ENCODE measurements at places on chromosomes 2 and 18.

GRCh38 chr2:29819570-29819969, 101.8 kb downstream of the ALK start:
- no peak for DNase-seq

GRCh38 chr2:105842555-105842954, 97.8 kb downstream of the NCK2 start:
- DNase-seq, result no peak

- no peak for DNase-seq
Observed at GRCh38 chr18:52657043-52657805, 317.2 kb downstream of the DCC start.

DNA sequence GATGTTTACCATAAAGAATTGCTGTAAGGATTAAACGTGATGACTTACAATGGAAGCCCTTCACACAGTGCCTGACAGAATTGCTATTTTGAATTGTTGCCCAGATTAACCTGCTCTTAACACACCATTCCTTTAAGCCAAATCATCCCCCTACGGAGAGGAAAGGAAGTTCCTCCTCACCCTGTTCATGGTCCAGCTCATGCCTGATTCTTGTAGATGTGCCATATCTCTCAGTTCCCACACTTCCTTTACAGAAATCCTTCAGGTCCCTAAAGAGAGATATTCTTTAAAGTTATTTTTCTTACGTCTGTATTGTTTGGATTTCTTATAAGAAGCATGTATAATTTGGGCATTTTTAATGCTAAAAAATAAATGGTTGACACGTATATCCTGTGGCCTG, 127.5 kb upstream of the DAPL1 start:
- DNase-seq, result peak; percentile 62

GRCh38 chr18:12518832-12519531, 111.3 kb downstream of the PRELID3A start:
- no peak for DNase-seq

DNA sequence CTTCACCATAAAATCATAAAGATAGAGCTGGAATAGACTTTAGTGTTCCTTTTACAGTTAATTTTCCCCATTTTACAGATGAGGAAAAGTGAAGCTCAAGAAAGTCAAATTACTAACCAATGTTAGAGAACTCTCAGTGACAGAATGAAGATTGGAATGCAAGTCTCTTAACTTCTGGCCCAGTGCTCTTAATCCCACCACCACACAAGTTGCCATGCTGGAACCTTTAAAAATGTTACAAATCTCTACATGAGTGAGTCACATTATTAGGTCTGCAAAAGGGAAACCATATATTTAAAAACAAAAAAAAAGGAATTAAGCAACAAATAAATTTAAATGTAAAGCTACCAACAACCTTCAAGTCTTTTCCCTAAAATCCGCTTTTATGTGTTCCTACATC, 3.5 kb downstream of the NCKAP1 start:
- DNase-seq, result no peak

- no peak for DNase-seq
Observed at GRCh38 chr2:190837952-190838361, 42.7 kb upstream of the GLS start.

DNA sequence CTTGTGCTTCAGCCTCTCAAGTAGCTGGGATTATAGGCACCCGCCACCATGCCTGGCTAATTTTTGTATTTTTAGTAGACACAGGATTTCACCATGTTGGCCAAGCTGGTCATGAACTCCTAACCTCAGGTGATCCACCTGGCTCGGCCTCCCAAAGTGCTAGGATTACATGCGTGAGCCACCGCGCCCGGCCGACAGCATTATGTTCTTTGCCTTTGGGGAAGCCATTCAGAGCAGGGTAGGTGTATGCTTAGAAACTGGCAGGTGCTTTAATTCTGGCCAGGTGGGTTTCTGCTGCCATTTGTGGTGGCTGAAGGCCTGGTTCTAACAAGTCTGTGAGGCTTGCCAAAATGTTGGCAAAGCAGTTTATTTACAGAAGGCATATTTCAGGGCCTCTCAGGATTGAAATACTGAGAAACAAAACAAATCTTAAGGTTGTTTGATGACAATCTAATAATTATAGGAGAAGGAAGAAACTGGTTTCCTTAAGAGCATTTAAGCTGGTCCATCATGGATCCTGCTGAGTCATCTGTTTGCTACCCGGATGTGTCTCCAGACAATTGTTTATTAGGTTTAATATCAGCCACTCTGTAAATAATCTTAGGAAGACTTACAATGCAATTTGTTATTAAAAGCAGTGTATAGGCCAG, 16.0 kb downstream of the SLC20A1 start:
- DNase-seq, result no peak

GRCh38 chr18:12369211-12369610, 7.8 kb downstream of the AFG3L2 start:
- no peak for DNase-seq

DNA sequence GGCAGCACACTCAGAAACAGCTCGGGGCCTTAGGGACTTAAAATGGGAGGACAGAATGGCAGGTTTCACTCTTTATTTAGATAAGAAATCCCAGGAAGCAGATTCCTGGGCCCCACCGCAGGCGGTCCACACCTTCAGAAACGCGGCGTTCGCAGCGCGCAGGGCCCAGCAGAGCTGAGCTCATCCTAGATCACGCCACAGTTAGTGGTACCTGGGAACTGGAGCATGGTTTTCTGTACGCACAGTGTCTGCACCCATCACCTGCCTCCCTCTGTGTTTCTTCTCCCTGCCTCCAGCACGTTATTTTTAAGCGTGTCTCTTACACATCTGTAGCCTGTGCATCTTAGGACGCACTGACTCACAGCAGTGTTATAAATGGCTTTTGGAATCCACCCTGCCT, 242.1 kb downstream of the ALPK2 start:
- DNase-seq, result no peak

Measured in muscle of back (tissue), 13 donors.